ENCODE measurements at places on chromosomes 12 and 14.
A peak's percentile ranks its signal among the peaks of the same experiment; 100 is the strongest.

DNA sequence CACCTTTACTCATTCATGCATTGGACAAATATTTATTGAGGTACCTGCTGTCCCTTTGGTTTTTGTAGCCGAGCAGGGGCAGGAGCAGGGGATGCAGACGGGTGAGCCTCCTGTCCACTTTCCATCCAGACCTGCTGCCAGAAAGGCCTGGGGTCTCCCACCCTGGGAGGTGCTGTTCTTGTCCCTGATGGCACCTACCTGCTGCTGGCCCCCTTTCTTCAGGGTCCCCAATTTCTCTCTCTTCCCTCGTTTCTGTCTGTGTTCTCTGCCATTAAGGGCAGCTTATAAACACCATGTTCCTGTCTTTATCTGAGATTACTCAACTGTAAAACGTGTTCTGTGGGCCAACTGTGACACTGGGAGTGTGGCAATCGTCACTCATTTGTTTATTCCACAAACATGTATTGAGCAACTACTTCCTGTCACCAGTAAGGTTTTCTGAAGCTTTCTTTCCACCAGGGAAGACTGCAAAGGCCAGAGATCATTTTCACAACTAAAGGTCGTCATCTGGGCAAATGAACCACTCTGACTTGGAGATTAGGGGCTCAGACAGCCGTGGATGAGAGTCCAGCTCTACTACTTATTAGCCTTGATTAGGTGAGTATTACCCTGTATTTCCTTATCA, at the start of gene HAL:
Gene HAL (minus strand): TSS at position 311 of the 625 bp plus-strand sequence. CDS start 434 bp downstream, outside the sequence.
- DNase-seq: no peak

- no peak for DNase-seq
Measured at GRCh38 chr12:109588461-109589239, 15.1 kb downstream of the MVK start.

- peak; percentile 25 for DNase-seq
Measured at GRCh38 chr14:78022059-78022458, 148.1 kb upstream of the NRXN3 start.

- no peak for DNase-seq
Measured at GRCh38 chr12:77772676-77773298, 57.9 kb upstream of the NAV3 start.

- DNase-seq: no peak
Measured at GRCh38 chr12:57454566-57455373, at the start of gene INHBE. TSS of gene INHBE (plus strand) at chr12:57455307. CDS start at chr12:57455537, 230 bp downstream.

DNA sequence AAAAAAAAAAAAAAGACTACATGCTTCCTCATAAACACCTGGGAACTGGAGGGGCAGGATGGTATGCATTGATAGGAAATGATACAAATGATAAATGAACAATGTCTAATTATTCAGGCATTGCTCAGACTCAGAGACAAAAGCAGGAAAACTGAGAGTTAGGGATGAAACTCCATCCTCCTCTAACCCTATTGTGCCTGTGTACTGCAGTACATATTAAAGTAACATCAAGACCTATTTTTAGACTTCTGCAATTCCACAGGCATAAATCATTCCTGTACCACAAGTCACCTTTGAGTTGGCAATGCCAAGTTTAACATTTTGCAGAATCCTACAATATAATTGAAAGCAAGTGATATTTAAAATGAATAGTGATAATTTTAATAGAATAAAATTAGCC, 156.5 kb upstream of the USP15 start:
- no peak for DNase-seq
